NCI-H1436 treated with DMSO at 0.1 percent for 48 hours (cell line): ENCODE measurements at places on chromosomes 6 and 20.

DNA sequence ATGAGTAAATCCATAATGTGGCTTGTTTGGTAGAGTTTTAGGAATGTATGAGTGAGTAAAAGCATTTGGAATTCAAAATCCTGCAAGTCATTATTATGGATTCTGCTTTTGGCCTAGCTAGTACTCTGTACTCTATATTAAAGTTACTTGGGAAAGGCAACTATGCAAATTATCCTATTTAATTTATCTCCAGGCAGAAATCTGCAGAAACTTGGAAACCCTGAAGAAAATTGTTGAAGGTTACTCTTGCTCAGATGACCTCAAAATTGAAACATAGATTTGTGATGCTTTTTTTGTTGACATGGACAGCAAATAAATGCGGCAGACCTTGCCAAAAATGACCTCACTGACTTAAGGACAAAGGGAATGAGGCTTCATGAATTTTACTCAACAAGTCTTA, 477.1 kb upstream of the EYS start:
- no peak for DNase-seq

DNA sequence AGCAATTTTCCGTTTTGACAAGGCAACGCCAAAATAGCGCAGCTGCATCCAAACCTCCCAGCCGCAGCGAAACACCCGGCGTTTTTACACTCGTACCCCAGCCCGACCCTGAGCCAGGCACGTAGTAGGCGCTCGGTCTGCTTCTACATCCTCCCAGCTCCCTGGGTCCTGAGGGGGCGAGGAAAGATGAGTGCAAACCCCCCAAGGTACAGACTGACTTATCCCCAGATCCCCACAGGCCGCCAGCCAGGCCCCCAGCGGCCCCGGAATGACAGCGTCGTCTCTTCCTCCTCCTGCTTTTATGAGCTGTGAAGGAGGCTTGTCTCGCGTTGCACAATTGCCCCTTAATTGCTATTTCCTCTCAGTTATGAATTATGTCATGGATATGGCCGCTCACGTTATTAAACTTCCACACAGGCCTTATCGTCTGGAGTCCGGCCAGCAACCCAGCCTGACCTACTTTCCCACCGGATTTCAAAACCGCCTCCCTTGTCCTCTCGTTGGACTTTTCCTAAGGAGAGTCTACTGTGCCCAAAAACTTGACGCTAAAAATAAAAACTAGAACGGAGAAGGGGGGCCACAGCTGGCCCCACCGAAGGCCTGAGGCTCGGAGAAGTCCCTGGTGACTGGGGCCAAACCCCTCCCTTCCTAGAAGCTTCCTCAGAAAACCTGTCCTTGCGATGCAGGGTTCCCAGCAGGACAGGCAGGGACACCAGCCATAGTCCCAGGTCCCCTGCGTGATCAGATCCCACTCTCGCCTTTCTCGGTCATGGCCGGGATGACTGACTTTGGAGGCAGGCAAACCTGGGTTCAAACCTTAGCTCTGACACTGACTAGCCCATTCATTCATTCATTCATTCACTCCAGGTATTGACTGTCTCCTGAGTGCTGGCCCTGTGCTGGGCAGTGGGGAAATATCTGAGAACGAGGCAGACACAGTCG, 130.9 kb upstream of the PTPN1 start:
- DNase-seq, result no peak

GRCh38 chr6:89252907-89253306, 35.7 kb upstream of the GABRR1 start:
- DNase-seq, result no peak

- DNase-seq, result no peak
Measured at GRCh38 chr6:107075951-107076381, 39.3 kb downstream of the BEND3 start.

- no peak for DNase-seq
Measured at GRCh38 chr20:41011551-41012067, 17.0 kb upstream of the TOP1 start.

DNA sequence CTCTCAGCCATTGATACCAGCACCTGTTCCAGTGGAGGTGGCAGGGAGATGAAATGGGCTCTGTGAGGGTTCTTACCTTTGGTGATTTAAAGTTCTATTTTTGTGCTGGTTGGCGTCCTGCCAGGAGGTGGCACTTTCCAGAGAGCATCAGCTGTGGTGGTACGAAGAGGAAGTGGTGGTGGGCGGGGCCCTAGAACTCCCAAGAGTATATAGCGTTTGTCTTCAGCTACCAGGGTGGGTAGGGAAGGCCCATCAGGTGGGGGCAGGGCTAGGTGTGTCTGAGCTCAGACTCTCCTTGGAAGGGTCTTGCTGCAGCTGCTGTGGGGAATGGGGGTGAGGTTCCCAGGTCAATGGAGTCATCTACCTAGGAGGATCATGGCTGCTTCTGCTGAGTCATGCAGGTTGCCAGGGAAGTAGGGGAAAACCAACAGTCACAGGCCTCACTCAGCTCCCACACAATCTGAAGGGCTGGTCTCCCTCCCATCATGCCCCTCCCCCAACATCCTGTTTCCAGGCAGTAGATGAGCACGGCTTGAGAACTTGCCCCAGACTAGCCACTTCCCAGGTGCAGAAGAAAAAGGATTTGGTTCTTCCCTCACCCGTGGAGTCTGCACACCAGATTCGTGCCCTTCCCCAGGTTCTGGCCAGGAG, 46.6 kb downstream of the MOXD1 start:
- no peak for DNase-seq

DNA sequence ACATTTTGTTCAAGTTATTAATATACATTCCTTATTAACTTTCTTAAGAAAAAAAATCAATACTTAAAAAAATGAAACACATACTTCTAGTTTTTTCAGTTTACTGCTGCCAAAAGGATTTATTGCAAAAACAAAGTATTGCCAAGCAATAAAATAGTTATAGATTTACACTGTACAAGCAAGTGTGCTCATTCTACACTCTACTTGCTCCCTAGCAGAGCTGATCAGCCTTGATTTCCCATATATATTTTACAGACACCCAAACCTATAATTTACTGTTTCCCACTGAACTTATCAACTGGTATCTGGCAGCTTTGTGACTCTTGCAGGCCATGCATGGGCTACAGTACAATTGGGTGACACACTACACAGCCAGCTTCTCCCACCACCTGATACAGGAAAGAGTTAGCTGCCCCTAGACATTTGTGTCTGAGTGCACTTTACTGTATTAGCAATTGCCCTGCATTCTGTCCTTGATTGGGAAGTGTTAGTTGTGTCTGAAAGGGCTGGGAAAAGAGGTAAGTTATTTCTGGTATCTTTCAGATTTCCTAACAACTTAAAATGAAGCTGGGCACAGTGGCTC, 156.0 kb upstream of the BEND3 start:
- no peak for DNase-seq

DNA sequence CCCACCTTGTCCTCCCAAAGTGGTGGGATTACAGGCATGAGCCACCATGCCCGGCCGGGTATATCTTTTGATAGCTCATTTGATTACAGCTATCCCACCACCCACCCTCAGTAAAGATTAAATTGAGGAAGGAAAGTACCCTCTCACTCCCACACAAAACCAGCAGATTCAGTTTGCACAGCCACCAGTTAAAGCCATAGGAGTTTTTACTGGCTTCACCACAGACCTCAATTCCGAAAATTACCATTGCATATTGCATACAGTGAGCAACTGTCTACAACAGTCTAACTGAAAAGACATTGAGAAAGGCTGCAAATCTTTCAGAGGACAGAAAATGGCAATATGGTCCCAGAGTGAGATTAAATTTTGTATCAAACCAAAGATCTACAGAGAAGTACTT, 34.9 kb downstream of the ESF1 start:
- no peak for DNase-seq

GRCh38 chr20:31968291-31969126, 558 bp downstream of the XKR7 start:
- no peak for DNase-seq
